ENCODE measurements at places on chromosomes 2 and 18.

GRCh38 chr2:191020742-191021381 is 6.9 kb upstream of the STAT1 start:
- DNase-seq, result no peak

DNA sequence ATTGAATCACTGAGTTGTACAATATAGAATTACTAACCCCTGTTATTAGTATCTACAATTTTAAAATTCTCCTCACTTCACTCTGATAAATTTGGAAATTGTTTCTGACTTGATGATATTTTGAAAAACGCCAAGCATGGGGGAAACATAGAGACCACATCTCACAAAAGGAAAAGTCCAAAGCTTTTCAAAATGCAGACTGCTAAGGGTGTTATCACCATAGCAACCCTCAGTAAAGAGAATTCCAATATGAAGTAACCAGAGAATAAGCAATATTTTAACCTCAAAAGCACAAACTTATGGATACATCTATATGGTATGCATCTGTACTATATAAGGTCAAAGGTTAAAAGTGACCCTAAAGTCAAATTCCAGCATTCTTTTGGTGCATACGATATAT is 22.7 kb downstream of the LRP2 start:
- no peak for DNase-seq

DNA sequence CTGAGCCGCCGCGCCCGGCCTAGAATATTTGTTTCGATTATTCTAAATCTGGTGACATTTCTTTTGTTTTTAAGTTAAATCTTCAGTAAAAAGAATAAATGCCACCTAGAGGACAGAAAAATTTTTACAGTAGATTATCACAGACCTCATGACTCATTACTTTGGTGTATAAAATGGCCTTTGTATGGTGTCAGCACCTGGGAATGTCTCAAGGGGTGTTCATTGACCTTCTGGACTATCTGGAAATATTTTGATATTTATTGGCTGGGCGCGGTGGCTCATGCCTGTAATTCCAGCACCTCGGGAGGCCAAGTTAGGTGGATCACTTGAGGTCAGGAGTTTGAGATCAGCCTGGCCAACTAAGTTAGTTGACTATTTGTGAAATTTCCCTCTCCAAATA is 30.3 kb upstream of the SLC30A6 start:
- DNase-seq, result peak; percentile 35

DNA sequence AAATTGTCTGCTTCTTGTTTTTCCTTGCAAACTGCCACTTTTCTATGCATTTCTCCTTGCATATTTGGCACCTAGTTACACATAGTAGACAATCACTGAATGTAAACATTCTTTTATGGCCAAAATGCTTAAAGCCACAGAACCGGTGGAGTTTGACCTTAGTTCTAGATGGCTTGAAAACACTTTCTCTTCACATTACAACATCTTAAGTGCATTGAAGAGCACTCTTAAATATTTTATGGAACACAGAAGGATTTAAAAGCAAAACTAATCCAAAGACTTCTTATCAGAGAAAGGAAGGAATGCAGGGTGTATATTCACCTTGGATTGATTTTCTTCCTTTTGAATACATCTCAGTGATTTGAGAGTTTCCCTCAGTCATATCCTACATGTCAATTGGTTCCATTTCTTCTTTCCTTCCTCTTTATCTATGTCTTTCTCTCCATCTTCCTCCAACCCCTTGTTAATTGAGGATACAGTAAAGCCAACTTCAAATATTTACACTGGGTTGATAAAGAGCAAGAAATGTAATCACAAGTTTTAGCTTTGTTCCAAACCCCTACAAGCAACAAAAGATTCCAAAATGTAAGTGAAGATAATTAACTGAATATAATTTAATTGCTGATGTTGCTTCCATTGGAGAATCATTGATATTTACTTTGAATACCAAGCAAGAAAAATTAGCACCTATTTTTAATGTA is 548.0 kb downstream of the CNTNAP5 start:
- DNase-seq, result no peak

GRCh38 chr18:80088823-80089222 is 20.2 kb upstream of the ADNP2 start:
- DNase-seq, result no peak

DNA sequence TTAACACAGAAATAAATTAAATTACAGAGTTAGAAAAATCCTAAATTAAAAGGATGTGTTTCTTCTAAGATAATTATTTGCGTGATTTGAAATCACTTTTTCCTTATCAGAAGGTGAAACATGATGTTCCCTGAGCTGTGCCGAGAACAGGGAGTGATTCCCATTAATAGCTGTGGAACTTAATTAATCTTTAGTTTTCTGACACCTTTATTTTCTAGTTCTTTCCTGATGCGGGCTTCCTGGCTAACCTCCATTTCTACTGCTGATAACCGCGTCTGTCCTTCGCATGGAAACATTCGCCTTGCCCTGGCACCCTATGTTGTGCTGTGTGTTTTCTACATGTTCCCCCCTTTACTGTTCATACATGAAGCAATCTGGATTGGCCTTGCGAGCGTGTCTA is 172.9 kb downstream of the FAM210A start:
- DNase-seq, result no peak

DNA sequence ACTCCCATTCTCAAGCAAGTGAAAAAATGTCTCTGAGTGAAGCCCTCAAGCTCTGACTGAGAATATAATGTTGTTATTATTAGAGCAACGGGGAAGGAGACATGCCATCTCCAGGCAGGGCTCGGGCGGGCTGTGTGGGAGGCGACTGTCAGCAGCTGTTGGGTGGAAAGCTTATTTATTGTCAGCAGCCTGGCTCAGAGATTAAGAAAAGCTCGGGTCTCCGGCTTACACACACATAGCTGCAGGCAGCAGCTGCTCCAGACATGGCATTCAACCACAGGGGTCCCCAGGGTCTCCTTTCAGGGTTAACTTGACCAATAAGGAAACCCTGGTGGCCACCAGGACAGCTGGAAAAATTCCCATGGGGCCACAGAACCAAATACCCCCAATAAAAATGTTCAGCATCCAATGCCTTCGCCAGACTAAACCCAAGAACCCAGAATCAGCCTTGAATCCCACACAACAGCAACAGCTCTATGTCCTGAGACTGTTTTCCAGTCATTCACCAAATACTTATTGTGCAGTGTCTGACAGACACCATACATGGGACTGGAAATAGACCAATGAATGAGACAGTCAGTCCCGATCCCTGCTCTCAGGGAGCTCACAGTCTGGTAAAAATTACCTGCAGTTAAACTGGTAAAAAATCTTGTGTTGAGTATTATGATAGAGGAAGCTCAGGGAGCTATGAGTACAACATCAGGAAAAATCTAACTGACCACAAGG is 70.5 kb upstream of the RTN4 start:
- DNase-seq, result no peak

GRCh38 chr2:207599636-207600035 is 25.6 kb downstream of the METTL21A start:
- DNase-seq, result no peak

DNA sequence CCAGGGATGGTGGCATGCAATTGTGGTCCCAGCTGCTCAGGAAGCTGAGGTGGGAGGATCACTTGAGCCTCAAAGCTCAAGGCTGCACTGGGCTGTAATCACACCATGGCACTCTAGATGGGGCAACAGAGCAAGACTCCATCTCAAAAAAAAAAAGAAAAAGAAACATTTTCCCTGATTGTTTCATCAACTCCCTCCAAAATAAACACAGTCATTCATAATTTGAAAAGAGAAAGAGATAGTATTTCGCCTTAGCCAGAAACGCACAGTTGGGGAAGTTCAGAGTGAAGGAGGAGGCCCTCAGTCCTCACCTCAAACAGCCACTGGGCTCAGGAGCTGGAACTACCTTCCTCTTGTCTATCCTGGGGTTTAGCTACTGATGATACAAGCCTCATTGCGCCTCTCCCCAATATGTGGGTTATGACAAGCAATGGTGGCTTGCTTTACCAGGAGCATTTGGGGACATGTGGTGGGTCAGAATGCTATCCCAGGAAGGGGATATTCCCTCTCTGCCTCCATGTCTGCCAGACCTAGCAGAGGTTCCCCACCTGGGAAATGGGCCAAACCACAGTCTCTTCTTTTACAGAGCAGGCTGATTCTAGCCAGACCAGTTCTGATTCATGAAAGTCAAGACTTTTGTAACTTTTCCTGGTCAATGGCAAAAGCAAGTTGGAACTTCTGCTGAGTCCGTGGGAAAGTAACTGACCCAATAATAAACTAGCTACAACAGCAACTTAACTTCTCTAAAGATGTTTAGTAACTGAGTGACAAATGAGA is 22.2 kb upstream of the TMEM87B start:
- DNase-seq, result peak; percentile 56

DNA sequence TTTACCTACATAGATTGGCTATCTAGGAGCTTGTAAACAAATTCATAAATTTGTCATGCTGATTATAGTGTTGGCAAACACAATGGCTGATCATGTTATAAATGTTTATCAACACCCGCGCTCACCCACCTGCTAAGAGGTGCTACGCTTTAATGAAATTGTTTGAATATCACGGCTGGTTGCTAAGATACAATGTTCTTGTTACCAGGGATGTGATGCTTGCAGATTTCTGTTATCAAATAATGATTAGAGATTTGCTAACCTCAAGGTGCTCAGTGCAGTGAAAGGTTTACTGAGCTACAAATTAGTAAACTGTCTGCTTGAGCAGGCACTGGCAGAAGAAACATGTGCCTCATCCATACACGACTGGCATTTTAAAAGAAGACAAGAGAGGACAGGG is 160.0 kb upstream of the ZEB2 start:
- no peak for DNase-seq

GRCh38 chr2:212428681-212429478 is 109.7 kb downstream of the ERBB4 start:
- no peak for DNase-seq

DNA sequence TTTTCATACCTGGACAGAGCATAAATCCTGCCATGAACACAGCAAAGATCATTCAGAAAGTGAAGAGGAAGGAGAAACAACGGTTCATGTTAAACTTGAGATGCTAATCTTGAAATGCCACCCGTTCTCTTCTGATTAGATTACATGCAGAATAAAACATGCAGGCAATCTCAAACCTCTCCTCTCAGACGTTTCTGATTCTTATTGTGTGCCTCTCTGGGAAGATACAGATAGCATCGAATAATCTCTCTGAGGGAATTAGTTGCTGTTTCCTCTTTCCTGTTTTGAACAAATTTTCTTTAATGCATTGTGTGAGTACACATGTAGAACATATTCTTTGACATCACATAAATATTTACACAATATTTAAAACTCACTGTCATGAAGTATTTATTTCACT is 313.4 kb downstream of the PRKCE start:
- no peak for DNase-seq

- no peak for DNase-seq
Observed at GRCh38 chr2:64137567-64137966, 6.7 kb downstream of the PELI1 start.

DNA sequence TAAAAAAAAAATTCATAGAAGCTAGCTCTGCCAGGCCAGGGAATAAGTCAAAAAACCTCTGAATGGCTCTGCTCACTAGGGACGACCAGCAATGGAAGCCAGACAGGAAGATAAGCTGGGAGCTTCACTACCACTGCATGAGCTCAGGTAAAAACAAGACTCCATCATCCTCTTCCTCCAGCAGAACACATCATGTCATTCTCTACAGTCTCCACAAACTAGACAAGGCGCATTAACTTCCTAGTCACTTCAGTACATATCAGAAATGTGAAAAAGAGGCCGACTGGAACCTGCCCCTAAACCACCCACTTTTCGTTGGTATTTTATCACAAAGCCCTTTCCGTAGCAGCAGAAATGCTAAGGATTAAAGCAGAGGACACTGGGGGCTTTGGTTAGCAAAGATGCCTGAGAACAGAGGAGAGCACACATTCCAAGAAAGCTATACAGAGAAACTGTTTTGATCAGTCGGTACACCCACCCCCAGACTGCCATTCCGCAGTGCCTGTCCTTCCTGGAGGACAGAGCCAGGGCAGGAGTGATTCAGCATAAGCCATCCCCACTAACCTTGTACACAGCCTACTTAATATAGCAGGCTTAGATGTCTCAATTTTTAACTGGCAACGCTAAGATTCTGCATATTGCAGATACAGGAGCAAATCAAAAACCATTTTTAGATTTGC is 53.4 kb downstream of the AAK1 start:
- no peak for DNase-seq

DNA sequence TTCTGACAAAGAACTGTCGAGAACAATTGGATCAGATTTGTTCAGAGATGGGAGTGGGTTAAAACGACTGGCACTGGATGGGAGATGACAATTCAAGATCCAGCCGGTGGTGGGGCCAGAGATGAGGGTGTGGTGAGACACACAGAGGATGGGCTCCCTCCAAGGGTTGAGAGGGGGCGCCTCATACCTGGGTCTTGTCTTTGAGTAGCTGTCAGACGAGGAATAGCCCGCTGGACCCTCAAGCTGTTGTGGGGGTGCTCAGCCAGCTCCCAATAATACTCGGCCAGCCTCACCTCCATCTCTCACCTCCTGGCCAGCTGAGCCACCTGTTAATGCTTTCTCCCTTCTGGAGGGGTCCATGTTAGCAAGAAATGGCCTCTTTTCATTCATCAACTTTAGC is 14.0 kb downstream of the INPP5D start:
- no peak for DNase-seq

DNA sequence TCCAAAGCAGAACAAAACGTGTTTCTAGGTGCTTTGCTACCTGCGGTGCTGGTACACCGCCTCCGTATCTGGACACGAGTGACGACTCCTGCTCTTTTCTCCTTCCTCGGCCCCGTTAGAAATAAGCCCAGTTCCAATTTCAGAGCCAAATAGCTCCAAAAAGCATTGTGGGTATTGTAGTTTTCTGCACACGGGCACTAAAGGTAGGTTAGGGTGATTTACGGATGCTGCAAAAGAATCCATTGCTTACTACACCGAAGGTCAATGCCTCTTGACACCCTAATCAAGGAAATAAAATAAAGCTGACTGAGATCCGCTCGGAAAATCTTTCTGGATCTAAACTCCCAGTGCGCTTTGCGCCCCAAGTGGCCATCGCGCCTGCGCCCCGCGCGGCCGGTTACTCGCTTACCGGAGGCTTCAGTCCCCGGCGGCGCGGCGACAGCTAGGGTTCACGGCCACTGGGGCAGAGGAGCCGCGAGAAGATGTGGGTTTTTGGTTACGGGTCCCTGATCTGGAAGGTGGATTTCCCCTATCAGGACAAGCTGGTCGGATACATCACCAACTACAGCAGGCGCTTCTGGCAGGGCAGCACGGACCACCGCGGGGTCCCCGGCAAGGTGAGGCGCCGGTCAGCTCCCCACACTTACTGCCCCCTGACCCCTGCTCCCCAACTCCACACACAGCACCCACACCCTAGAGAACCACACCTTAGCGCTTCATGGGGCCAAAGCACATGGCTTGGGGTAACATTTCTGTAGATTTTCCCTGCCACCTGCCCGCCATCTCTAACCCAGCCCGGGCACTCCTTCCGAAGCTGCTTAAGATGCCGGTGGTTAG is at the start of gene CHAC2:
Gene CHAC2 (plus strand): TSS at position 400 of the 837 bp plus-strand sequence. CDS start 83 bp downstream, at position 483.
- peak; percentile 43 for DNase-seq

- no peak for DNase-seq
Observed at GRCh38 chr18:9704233-9705118, 3.6 kb upstream of the RAB31 start.

- DNase-seq, result no peak
Observed at GRCh38 chr2:239574434-239575156, 173.8 kb upstream of the HDAC4 start.

GRCh38 chr2:38871432-38871831 is 4.3 kb downstream of the DHX57 start:
- no peak for DNase-seq

Data from HFF-Myc (cell line).